Renal cortical epithelial cell (primary cell): ENCODE measurements at places on chromosomes 6 and 20.

DNA sequence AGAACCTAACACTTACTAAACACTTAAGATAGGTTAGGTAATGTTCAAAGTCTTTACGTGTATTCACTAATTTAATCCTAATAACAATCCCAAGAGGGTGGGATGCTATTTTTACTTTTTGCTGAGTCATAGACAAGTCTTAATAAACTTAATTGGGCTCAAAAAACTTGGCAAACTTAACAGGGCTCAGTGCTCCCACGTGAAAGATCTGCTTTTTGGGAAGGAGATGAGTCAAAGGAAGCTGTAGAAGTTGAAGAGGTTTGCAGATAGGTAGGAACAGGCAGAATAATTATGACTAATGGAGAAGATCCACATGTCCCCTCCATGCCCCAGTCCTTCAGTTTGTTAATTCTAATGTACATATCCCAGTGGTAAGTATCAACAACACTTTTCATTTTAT lies 44.5 kb upstream of the STMND1 start:
- no peak for DNase-seq

GRCh38 chr6:158765499-158766068 lies 53.6 kb downstream of the EZR start:
- no peak for DNase-seq

DNA sequence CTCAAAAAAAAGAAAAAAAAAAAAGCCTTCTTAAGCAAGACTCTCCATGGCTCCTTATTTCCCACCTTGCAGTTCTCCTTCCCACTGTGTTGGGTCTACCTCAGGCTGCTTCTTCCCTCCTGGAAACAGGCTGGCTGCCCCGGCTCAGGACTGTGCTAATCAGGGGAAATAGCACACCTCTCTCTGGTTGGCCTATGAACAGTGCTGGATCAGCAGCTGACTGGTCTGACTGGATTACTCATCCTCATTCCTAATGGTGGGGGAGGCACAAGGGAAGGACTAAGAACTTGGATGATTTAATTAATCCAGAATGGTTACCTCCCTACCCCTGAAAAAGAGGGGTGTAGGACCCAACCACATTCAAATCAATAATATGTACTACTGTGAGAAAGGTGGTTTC lies 3.9 kb upstream of the SRSF3 start:
- peak; percentile 89 for DNase-seq

GRCh38 chr20:51400051-51400926 lies 142.2 kb downstream of the NFATC2 start:
- no peak for DNase-seq

DNA sequence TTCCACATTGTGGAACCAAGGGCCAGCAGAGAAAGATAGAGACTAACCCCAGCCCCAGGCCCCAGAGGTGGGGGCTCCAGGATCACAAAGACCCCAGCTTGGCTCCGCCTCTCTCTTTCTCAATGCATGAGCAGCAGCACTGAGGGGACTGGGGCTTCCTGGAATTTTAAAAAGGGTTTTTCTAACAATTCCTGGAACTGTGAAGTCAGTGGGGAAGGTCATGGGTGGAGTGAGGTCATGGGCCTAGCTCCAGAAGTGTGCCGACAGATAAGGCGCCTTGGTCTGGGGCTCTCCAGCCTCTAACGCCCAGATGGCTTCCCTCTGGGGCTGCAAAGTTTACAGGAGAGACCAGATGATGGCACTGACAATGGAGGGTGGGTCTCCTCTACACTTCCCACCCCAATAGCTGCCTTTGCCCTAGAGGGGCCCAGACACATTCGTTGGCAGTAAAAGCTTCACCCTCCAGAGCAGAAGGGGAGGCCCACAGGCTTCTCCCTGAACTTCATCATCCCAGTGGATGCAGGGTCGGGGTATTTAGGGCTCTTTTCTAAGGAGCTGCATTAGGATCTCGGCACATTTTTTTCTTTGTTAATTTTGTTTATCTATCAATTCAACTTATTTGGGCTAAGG lies 46.9 kb upstream of the CD93 start:
- no peak for DNase-seq

DNA sequence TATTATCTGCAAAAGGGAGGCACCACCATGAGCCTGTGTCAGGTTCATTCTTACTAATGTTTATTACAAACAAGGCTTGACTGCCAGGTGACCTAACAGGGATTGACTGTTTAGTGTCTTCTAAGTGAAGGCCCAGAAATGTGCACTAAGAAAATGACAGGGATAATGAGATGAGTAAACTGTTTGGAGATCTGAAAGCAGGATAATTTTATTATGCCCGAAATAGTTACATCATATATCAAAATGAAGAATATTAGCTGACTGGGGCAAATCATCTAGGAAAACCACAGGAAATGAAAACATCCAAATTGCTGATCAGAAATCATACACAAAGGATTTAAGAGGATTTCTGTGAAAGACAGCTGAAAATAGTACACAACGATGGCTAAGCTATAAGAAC lies 516.7 kb downstream of the HDGFL1 start:
- no peak for DNase-seq

DNA sequence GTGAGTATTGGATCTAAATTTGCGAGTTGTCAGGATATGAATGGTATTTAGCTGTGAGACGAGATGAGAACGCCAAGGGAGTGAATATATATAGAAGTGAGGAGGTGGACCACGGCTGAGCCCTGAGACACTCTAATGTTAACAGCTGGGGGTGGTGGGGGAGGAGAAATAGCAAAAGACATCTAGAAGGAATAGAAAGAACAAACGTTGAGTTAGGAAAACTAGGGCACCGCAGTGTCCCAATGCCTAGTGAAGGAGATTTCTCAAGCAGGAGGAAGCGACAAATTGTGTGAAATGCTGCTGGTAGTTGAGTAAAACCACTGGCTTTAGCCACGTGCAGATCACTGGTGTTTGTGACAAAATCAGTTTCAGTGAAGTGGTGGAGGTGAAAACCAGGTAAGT lies 56.9 kb downstream of the CD164 start:
- no peak for DNase-seq

- no peak for DNase-seq
These were observed 4.6 kb downstream of the KCNK15 start for GRCh38 chr20:44750081-44750805.

- DNase-seq, result no peak
These were observed 146.3 kb upstream of the RNF24 start for GRCh38 chr20:4161401-4162251.

DNA sequence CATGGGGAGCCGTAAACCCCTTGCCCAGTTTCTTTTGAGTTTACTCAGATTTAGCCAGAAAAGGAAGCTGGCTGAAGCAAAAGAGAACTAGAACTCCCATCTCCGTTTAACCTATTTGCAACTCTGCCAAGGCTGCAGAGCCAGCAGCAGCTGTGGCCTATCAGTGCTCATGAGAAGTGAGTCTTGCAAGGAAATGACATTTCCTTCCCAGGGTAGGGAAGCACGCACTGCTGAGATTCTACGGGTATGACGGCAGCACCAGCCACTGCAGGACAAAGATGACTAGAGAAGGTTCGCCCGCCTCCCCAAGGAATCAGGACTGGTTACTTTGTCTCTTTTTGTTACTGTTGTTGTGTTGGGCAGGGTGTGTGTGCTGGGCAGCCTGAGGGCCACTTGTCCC lies 47.6 kb downstream of the PPP1R3G start:
- no peak for DNase-seq

DNA sequence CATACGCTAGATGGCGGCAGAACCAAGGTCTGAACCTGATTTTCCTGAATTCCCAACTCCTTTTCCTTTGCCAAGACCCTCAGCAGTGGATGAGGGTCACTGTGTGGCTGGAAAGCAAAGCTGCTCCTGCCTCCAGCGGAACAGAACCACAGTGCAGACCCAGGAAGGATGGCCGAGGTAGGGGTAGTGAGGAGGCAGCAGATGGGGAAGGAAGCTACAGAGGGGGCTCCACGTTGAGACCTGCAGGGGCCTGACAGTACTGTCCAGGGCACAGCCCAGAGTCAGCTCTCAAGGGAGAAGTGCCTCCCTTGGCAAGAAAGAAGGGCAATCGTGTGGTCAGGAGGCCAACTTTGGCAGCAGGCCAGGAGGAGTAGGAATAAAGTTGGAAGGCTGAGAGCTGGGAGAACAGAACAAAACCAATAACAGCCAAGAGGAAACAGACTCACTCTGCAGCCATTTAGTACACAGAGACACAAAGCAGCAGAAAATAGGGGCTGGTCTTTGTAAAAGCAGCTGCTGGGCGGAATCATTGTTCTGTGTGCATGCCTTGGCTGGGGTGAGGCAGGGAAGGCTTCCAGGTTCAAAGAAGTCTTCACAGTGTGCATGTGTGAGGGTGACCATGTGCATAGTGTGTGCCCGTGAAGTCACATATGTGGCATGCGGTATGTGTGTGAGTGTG lies 3.1 kb downstream of the GABRR2 start:
- DNase-seq, result peak; percentile 79
